ENCODE measurements at places on chromosomes 11 and 22.
A peak's percentile ranks its signal among the peaks of the same experiment; 100 is the strongest.

DNA sequence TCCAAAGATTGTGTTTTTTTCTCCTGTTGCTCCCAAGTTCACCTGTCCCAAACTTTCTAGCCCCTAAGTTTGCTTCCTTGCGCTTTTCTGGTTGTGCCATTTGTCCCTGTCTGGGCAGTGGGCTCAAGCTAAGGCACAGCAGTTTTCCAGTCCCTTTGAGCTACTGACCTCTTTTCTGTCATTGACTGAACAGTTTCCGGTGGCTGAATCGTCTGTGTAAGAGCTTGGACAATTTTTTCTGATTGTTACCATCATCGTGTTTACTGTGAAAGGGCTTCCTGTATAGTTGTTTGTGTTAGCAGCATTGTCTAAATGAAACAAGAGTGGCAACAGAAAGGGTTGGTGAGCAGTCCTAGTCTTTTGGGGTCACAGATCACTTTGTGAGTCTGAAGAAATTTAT lies 49.8 kb downstream of the BMAL1 start:
- DNase-seq: no peak

GRCh38 chr11:128310676-128311445 lies 276.5 kb downstream of the ETS1 start:
- no peak for DNase-seq

GRCh38 chr11:34599406-34599945 lies 21.4 kb upstream of the EHF start:
- peak; percentile 93 for DNase-seq

DNA sequence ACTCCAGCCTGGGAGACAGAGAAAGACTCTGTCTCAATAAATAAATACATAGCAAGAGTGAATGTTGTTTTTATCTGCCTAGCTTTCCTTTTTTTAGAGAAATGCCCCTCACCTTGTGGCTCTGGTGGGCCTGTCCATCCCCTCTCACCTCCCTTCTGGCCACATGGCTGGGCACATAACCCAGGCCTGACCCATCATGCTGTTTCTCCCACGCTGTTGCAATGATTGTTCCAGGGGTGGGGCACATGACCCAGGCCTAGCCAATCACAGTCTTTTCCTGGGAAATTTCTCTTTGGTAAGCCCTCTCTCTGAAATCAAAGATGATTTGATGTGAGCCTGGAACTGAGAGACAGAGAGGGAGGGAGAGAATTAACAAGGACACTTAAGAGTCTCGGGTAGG lies 5.5 kb upstream of the CYTH4 start:
- no peak for DNase-seq

All from PC-3 (cell line).